ENCODE measurements at places on chromosomes 11 and 22.
A peak's percentile ranks its signal among the peaks of the same experiment; 100 is the strongest.

DNA sequence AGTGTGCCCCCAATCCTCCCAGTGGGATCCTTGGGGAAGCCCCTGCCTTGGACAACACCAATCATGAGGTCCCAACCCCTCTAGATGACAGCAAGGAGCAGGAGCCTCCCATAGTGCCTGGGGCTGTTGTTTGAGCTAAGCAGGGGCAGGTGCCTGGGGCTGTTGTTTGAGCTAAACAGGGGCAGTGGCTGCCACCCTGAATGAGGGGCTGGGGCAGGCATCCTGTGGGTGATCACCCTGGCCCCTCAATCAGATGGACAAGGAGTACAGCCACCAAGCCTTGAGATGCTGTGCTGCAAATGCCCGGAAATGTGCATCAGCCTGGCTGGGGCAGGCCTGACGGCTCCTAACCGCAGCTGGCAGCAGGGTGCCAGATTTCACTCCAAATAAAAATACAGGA lies 66.7 kb downstream of the MYEOV start:
- DNase-seq: no peak

- no peak for DNase-seq
Measured at GRCh38 chr11:90434858-90435257, 212.0 kb upstream of the CHORDC1 start.

GRCh38 chr11:119371778-119372182 lies 9.7 kb downstream of the USP2 start:
- no peak for DNase-seq

- no peak for DNase-seq
Measured at GRCh38 chr22:25113316-25113721, 86.3 kb upstream of the CRYBB3 start.

DNA sequence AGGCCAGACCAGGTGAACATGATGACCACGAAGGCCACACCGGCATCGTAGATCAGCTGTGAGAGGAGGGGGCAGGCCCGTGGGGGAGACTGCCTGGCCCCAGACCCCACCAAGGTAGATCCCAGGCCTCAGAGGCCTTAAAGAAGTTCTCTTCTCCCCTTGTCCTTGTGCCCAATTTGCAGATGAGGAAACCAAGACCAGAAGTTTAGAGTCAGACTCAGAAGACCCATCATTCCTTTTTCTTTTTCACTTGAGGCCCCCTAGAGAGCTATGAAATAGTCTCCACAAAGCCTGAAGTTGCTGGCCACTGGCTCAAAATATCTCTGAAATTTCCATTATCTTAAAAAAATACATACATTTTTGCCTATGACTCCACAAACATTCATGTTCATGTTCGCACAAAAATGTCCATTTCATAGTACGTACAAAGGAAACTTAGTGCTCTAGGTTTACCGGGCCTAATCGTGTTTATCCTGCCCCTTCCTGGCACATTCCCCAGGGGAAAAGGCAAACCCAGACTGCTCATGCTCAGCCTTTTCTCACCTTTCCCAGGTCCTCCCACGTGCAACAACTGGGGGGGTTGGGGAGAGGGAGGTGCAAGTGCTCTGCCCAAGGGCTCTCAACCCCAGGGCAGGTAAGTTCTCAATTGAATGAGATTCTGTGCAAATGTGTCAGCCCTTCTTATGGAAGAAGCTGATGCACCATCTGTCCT lies 19.2 kb downstream of the SLC43A1 start:
- no peak for DNase-seq

GRCh38 chr11:23318670-23319069 lies 458.4 kb upstream of the CCDC179 start:
- no peak for DNase-seq

GRCh38 chr11:20421946-20422345 lies 34.4 kb downstream of the PRMT3 start:
- no peak for DNase-seq

DNA sequence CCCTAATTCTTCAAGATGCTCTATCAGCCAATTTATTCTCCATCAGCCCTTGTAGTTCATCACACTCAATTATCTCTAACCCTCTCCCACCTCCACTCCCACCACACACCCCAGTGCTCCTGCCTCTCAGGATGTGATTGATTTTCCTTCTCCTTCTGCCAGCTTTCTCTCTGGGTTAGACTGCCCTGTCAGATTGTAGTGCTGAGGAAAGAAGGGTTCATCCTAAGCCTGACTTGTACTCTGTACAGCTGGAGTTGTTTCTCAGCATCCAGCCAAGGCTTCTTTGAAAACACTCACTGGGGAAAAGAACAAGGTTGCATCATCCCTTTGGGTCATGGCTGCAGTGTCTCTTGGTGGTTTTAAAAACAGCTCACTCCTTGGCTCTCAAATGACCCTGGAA lies 61.2 kb downstream of the CECR2 start:
- no peak for DNase-seq

DNA sequence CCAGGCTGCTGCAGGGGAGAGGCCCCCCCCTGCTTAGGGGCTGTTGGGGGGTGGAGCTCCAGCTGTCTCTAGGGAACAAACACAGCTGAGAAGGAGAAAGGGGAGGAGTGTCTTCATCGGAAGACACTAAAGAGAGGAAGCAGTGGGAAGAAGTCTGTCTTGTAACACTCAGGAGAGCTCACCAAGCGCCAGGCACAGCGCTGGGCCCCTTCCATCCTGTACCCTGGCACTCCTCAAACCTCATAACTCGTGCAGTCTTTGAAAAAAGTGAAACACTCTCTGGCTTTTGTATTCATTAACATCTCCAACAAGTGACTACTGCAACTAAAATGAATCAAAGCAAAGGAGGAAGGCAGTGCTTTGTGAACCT lies 67.4 kb upstream of the PRDM11 start:
- peak; percentile 24 for DNase-seq

- DNase-seq: no peak
Measured at GRCh38 chr11:60719391-60719790, 5.1 kb upstream of the MS4A18 start.
